ENCODE measurements at places on chromosomes 1 and 21. TPM values are rescaled to one million over a fixed set of nuclear protein-coding genes. Genes with fewer than 3 reads are reported as not detected.

The OR2L5 gene
- total RNA-seq, result not detected

DNA sequence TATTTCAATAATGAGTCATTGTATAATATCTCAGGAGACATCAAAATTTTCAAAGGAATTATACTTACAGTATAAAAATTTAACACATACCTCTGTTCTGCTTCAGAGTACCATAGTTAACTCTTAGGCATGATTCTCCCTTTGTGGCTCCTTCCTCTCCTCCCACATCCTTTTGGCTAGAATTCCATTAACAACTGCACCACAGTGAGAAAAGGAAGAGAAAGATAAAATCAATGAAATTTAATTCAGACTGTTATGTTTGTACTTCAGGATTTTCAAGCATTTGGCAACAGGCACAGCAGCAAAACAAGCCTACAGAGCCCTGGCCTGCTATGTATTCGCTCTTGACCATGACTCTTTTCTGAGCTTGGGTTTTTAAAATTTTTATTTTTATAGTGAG is 57.2 kb upstream of the SGIP1 start:
- no peak for DNase-seq
- no peaks in the 10 kb centered on the region for H3K4me1 ChIP-seq
- no peak overlapping the region for H3K27ac ChIP-seq

DNA sequence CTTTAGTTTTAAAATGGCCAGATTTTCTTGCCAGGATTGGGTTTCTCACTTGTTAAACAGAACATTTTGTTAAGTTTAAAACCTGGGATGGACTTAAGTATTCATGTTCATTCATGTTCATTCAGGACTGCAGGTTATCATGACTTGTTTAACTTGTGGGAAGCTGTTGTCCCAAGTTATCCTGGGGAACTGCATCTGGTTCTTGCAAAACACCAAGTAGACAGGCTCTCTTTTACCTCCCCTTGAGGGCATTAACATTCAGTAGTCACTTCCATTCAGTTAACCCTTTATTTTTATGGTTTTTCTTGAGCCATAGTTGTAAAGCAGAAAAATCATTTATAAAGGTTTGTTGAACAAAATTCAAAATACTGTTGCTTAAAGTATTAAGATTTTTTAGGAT is 8.1 kb downstream of the SOD1 start:
- H3K36me3 ChIP-seq, result peaks cover 65% of the 10 kb centered on the region
- peaks cover 74% of the 10 kb centered on the region for H3K4me1 ChIP-seq
- DNase-seq, result no peak
- H3K27ac ChIP-seq, result peak overlapping the region; percentile 82

The DRAXIN gene
- total RNA-seq, result 0.20 TPM

GRCh38 chr1:25223471-25223870 is 8.8 kb downstream of the SYF2 start:
- H3K4me3 ChIP-seq, result no peak overlapping the region
- peak overlapping the region; percentile 58 for H3K27ac ChIP-seq
- no peaks in the 10 kb centered on the region for H3K27me3 ChIP-seq
- H3K4me1 ChIP-seq, result peaks cover 7% of the 10 kb centered on the region
- peaks cover 40% of the 10 kb centered on the region for H3K36me3 ChIP-seq

Measured in activated CD8-positive, alpha-beta T cell treated with anti-CD3 and anti-CD28 coated beads for 36 hours (primary cell).